Esophagus mucosa (tissue), 1 donor: ENCODE measurements at places on chromosomes 3 and 15.

DNA sequence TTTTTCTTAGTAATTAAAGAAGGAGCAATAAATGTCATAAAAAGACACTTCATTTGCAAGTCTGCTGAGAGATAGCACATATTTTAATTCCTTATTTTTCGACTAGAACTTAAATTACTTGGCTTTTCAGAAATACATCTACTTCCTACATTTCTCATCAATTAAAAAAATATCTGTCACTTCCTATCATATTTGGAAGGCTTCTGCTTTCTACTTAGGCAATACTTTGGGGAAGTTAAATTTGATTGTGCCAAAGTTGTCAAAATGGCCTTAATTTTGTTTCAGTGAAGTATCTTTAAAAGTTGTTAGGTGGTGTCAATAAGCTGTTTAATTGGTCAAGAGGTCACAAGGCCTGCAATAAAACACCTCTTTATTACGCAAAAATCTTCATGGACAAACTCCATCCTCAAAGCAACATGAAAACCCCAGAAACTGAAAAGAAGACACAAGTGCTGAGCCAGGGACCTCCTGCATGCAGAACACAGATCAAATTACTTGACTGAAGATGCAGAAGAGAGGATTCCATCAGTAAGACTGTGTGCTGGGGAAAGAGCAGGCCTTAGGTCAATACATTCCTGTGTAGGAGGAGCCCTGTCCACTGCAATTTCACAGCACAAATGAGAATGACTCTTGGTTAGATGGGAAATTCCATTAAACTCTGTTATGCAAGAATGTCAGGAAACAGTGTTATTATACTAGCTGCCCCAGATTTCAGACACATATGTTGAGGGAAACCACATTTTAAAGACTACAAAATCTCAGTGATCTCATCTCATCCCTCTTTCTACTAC, 48.0 kb upstream of the FSTL1 start:
- ATAC-seq = no peak

DNA sequence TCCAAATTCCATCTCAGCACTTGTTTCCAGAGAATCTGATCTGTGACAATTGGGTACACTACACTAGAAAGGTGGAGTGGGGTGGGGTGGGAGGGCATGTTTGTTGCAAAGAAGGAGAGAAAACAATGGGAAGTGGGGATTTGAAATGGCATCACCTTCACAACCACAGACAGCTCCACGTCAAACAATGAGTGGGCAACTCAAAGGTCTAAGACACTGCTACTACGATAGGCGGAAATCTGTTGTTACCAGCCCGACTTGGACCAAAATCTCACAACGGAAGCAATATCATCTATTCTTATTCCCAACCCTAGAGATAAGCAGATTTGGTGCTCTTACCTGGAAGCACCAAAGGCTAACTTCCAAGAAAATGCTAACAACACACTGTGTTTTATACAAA, 3.3 kb downstream of the CYP19A1 start:
- no peak for ATAC-seq

DNA sequence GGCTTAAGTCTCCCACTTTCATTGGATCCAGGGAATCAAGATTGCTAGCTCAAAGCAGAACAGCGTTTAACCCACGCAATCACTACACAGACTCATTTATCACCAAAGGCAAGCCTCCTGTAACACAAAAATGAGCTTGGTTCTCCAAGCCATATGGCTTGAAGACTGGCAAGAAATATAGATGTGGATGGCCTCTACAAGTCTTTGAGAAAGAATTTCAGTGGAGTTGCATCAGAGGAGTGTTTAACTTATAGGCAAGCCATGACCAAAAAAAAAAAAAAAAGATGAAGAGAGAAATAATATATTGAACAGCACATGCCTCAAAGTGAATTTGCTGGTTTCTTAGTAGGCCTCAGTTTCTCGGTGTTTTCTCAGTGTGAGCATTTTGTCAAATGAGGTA, 27.3 kb downstream of the PDZRN3 start:
- ATAC-seq = no peak

DNA sequence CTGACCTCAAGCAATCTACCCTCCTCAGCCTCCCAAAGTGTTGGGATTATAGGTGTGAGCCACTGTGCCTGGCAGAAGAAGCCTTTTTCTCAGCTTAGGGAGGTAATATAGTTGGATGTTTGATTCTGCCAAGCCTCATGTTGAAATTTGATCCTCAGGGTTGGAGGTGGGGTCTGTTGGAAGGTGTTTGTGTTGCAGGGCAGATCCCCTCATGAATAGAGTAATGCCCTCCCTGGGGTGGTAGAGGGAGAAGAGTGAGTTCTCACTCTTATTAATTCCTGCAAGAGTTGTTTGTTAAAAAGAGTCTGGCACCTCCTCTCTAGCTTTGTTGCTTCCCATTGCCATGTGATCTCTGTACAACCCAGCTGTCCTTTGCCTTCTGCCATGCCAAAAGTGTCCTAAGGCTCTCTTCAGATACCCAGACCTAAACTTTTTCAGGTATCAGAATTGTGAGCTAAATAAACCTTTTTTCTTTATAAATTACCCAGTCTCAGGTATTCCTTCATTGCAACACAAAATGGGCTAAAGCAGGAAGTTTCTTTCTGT, 16.4 kb downstream of the NECTIN3 start:
- no peak for ATAC-seq

DNA sequence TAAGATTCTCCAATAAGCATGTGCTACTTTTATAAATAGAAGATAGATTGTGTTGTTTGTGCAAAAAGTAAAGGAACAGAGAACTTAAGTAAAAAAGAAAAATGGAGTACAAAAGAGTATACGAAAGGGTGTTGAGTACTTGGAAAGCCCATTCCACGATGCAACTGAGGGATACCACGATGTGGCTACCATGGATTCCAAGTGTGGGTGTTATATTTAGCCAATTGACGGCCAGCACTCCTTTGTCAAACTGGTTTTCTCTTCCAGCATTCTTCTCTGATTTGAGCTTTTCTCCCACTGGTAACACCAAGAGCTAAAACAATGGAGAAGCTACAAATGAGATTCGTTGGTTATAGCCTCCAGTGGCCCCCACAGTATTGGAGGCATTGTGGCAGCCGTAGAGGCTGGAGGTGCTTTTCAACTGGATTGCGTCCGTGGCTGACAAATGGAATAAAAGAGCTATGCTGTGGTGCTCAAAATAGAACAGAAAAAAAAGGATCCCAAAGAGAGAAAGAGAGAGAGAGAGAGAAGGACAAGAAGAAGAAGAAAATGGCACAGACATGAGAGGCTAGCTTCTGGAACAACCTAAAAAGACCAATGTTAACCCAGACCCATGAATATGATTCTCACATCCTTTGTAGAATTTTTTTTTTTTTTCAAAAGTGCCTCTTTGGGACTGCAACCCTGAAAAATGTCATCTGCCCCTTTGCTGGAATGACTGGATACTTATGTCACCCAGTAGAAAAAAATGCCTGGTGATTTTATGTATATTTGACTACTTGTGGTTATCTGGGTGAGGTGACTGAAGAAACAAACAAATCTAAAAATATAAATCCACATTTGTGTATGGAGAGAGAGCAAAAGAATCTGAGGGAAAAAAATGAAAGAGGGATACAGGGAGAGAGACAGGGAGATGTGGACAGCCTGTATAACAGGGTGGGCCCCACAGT, 345.1 kb downstream of the RORA start:
- no peak for ATAC-seq

DNA sequence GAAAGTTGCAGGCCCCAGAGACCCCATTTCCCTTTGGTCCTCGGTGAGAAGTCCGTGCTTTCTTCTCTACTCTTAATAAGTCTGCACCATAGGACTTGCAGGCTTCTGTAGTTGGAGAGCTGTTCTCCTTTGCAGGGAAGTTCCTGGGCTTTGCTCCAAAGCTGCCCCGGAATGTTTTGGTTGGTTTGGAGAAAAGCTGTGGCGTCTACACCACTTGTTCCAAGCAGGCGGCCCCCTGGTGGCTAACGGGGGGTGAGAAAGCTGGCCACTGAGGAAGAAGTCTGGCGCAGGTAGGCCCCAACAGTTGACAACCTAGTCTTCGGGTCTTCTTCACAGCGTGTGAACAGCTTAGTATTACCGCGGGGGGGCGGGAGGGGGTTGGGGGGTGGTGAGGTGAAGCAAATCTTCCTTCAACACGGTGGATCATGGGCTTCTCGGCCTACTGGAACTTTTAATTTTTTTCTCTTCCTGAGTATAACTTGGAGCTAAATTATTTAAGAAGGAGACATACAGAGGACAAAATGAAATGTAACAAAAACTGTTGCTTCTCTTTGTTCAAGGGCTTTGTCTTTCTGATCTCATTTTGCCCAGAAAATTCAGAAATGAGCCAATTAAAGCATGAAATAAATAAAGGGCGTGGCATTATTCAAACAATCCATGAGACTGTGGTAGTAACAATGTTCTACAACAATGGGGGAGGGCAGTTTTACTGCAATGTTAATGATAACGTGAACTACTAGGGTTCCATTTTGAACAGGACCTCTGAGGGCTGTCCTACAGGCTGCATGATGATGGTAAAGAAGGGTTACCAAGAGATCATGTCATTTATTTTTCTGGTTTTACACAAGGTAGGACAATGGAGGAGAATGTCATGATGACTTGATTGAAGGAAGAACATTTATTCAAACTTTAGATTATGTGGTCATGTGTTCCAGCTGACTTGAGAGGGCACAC, 2.2 kb upstream of the THRB start:
- no peak for ATAC-seq

GRCh38 chr15:79923079-79923514, 26.3 kb upstream of the MTHFS start:
- peak; percentile 76 for ATAC-seq

- no peak for ATAC-seq
These were observed 130.8 kb downstream of the SERPINI1 start for GRCh38 chr3:167866331-167866730.

DNA sequence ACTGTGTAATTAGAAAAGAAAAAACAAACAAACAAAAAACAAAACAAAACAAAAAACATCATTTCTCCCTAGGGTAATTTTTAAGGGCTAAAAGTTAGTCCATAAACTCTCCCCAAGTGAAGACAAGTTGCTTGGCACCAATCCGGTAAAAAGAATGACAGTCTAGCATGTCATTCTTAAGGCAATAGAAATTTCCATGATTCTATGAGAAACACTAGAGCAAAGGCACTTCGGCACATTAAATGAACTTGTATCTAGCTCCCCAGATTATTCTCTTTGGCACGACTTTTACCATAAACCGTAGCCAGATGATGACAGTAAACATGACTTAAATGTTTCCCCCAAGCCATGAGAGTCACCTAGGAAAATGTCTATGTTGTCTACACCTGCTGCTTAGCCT, 10.1 kb downstream of the COL8A1 start:
- ATAC-seq = no peak

DNA sequence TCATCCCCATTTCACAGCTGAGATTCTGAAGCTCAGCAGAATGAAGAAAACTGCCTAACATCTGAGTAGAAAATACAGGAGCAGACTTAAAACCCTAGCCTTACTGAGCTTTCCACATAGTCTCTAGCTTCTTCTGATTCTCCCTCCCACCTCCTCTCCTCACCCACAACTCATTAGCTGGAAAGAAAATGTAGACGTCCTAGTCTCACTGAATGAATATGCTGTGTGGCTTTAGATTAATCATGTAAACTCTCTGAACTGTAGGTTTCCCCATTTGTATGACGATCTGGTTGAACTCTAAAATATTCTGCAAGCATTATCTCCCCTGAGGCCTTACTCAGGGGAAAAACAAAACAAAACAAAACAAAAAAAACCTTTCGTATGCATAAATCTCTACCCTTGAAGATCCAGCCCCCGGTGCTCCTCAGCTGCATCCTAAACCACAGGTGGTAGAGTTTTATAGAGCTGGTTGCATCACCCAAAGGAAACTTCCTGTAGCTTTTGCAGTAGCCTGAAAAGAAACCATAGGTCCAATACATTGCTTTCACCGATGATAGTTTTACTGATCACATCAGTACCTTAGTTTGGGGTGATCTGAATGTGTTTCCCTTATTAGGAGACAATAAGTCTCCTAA, 40.6 kb downstream of the FOXB1 start:
- no peak for ATAC-seq
